A549 treated with GW870086 at 1 μM for 4 hours (cell line): ENCODE measurements at places on chromosomes 11 and 22. TPM values are rescaled to one million over a fixed set of nuclear protein-coding genes. Genes with fewer than 3 reads are reported as not detected.

Gene CSF2RB
- total RNA-seq: not detected in 5 replicates

Gene UNC93B1
- 63.8 to 87.3 TPM (median 80.8 TPM) in 5 replicates for total RNA-seq

Gene LDHA
- 2,911 to 3,783 TPM (median 3,414 TPM) in 5 replicates for total RNA-seq

Gene CARD16
- total RNA-seq: not detected in 5 replicates

Gene SCN3B
- total RNA-seq: 0.10 to 0.22 TPM (median 0.13 TPM) in 5 replicates

Gene ISX
- not detected in 5 replicates for total RNA-seq

Gene DBX1
- not detected in 5 replicates for total RNA-seq

Gene CTSW
- 0.09 to 0.10 TPM in 2 of 5 replicates, not detected in the others for total RNA-seq

Gene SMTNL1
- not detected in 5 replicates for total RNA-seq

Gene CCDC73
- total RNA-seq: 0.03 TPM in 1 of 5 replicates, not detected in the others

Gene NPAT
- total RNA-seq: 3.3 to 6.1 TPM (median 4.4 TPM) in 5 replicates

Gene OR2AG1
- not detected in 5 replicates for total RNA-seq

Gene CHST1
- 1.6 to 3.0 TPM (median 2.5 TPM) in 5 replicates for total RNA-seq

Gene OTOG
- not detected in 5 replicates for total RNA-seq

Gene VWCE
- total RNA-seq: 0.61 to 0.90 TPM (median 0.68 TPM) in 5 replicates

Gene SCGB2A2
- not detected in 5 replicates for total RNA-seq

Gene MS4A14
- not detected in 5 replicates for total RNA-seq

Gene CNIH2
- 1.7 to 2.4 TPM (median 2.4 TPM) in 5 replicates for total RNA-seq

Gene NRIP3
- total RNA-seq: 0.63 to 1.1 TPM (median 0.92 TPM) in 5 replicates

Gene PNPLA3
- total RNA-seq: 0.70 to 1.2 TPM (median 0.94 TPM) in 5 replicates

Gene IFITM1
- total RNA-seq: 0.31 to 0.56 TPM (median 0.55 TPM) in 5 replicates

Gene MS4A7
- total RNA-seq: not detected in 5 replicates

Gene RBM4
- 133 to 146 TPM (median 135 TPM) in 5 replicates for total RNA-seq

Gene TRPT1
- total RNA-seq: 18.9 to 30.4 TPM (median 26.2 TPM) in 5 replicates

Gene TRIM51
- total RNA-seq: not detected in 5 replicates

Gene OR10A2
- total RNA-seq: not detected in 5 replicates

Gene MMP12
- 0.07 to 0.09 TPM in 2 of 5 replicates, not detected in the others for total RNA-seq

Gene PTPN5
- 0.17 TPM in 1 of 5 replicates, not detected in the others for total RNA-seq

Gene OR56A1
- total RNA-seq: not detected in 5 replicates

Gene PRDM11
- total RNA-seq: 5.5 to 8.3 TPM (median 7.1 TPM) in 5 replicates

Gene MS4A15
- not detected in 5 replicates for total RNA-seq

Gene MICALL1
- 15.2 to 20.4 TPM (median 20.0 TPM) in 5 replicates for total RNA-seq

Gene UBE4A
- total RNA-seq: 8.0 to 11.4 TPM (median 9.9 TPM) in 5 replicates

Gene OR52A1
- not detected in 5 replicates for total RNA-seq

Gene FOLH1
- total RNA-seq: not detected in 5 replicates

Gene TMEM132A
- 89.9 to 141 TPM (median 135 TPM) in 5 replicates for total RNA-seq

Gene TYR
- not detected in 5 replicates for total RNA-seq

Gene LRRC74B
- not detected in 5 replicates for total RNA-seq

Gene SHANK3
- 3.0 to 5.3 TPM (median 4.1 TPM) in 5 replicates for total RNA-seq

Gene UCP2
- 81.3 to 93.5 TPM (median 86.1 TPM) in 5 replicates for total RNA-seq

Gene OR8D4
- total RNA-seq: not detected in 5 replicates

Gene SCGB1A1
- total RNA-seq: 0.40 TPM in 1 of 5 replicates, not detected in the others
